ENCODE measurements at places on chromosomes 3 and 15.

GRCh38 chr3:61493339-61493738, 68.0 kb upstream of the PTPRG start:
- DNase-seq = no peak

GRCh38 chr3:107757140-107757539, 234.4 kb downstream of the BBX start:
- no peak for DNase-seq

- no peak for DNase-seq
Observed at GRCh38 chr3:176051766-176052165, 1145.5 kb downstream of the TBL1XR1 start.

GRCh38 chr3:19232566-19232965, 84.3 kb downstream of the KCNH8 start:
- no peak for DNase-seq

DNA sequence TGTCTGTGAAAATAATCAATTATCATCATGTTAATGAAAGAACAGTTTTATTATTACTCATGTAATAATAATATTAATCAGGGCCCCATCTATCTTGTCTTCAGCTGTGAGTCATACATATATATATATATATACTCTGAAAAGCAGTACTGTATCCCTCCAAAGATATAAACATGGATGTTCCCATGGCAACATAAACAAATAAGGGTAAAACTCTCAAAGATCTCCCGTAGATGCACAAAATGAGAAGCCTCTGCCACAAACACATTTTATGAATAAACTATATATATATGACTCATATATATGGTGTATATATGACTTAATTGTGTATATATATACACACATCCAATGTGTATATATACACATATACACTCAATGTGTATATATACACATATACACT, 163.8 kb upstream of the ARHGEF26 start:
- DNase-seq = no peak

DNA sequence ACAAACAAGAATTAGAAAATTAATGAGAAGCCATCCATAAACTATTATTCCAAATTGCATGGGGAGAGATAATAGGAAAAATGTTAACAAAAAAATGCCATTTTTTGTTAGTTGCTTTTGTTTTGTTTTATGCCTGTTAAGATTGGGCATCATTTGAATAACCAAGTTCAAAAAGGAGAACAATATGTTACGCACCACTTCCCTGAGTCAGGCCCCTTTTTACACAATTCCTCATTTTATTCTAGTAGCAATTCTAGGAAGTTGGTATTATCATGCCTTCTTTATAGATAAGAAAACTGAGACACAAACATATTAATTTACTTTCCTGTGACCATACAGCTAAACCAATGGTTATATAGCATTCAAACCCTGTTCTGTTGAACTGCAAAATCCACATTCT, 736.9 kb upstream of the CCDC54 start:
- no peak for DNase-seq

DNA sequence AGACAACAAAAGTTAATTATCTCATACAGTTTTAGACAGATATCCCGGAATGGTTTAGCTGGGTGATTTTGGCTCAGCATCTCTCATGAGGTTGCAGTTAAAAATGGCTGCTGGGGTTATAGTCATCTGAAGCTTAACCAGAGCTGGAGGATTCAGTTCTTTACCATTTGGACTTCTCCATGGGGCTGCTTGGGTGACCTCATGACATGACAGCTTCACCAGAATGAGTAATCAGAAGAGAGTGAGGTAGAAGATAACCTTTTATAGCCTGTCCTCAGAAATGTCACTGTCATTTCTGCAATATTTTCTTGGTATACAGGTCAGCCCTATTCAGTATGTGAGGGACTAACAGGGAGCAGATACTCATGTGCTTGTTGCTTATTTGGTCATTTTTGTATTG, 30.9 kb downstream of the TFG start:
- DNase-seq = no peak

GRCh38 chr3:184183679-184184078, 2.3 kb upstream of the ABCF3 start:
- no peak for DNase-seq

DNA sequence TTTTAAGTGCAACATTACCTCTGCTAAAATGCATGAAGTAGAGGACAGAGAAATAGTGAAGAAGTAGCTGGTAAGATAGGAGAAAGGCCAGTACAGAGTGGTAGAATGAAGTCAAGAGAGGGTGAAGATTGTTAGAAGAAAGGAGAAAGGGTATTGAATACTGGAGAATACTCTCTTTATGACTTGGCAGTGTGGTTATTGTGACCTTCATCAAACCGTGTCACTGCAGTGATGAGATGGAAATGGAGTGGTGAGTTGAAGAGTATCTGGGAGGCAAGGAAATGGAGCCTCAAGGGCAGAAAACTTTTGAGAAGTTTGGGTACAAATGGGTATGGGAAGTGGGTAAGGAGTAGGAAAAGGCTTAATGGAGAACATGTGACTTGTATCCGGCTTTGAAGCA, 24.7 kb downstream of the MINDY2 start:
- DNase-seq = no peak

- no peak for DNase-seq
Observed at GRCh38 chr15:99312228-99312627, 60.9 kb downstream of the LRRC28 start.

GRCh38 chr3:55486101-55486856, 827 bp downstream of the WNT5A start:
- no peak for DNase-seq

DNA sequence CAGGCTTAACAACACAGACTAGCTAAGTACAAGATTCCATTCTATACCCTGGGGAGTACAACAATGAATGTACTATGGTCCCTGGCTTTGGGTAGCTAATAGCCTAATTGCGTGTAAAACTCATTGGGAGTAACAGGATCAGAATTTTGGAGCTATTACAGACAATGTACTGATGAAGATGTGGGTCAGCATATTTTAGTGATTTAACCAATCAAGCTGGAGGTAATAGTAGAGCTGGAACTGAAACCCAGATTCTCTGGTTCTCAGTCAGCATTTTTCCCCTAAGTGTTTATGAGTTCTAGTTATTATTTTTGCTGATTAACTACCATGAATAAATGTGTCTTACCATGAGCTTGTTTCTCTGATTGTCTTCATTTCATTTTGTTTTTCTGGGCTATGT, 578.7 kb downstream of the NLGN1 start:
- DNase-seq = no peak

GRCh38 chr15:38536201-38536676, 28.4 kb downstream of the RASGRP1 start:
- DNase-seq = no peak

- DNase-seq = no peak
Observed at GRCh38 chr15:87267798-87268197, 988.7 kb downstream of the NTRK3 start.

DNA sequence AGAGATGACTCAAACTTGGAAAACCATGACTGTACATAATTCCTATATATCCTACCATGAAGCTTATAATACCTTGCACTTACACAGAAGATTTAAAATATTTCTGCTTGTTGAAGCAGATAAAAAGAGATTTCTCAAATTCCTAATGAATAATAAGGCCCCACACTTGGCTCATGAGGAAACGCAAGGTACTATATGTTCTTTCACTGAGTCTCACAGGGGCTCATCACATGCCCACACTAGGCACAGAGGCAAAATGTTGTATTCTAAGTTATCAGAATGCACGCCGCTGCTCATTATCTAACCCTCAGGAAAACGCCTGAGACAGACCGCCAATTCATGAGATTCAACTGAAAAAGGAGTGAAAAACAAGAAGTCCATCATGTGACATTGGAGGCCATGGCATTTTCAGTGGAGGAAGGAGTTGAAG, 5.6 kb downstream of the MYO1E start:
- DNase-seq = no peak

DNA sequence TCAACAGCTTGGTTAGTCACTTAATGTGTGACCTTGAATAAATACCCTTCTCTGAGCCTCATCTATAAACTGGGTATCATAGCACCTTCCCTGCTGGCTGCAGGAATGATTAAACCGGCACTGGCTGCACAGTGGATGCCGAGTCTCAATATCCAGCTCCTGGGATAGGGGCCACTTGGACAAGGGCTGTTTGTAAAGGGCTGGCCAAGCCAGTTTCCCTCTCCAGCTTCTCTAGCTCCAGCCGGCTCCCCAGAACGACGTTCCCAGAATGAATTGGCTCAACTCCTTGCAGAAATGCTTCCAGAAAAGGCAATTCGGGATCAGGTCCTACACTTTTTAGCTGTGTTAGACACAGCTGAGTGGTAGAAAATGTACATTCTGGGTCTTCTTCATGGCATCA, 58.8 kb downstream of the LSM3 start:
- no peak for DNase-seq

DNA sequence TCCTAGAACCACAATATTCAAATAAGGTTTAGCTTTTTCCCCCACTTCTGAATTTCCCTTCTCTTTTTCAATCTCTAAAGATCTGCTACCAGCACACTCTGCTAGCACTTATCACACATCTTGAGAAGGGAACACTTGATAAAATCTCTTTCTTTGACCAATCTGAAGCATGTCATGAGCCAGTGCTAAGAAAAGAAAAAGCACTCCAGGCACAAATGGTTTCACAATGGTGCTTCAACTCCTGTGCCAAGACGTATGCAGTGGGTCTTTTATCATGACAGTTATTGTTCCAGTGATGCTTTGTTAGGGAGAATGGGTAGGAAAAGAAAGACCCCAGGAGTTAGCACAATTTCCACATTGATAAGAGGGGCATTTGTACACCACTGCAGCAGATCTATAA, 248.4 kb downstream of the ZNF385D start:
- DNase-seq = no peak

- DNase-seq = no peak
Observed at GRCh38 chr3:186180151-186180550, 71.3 kb upstream of the ETV5 start.

DNA sequence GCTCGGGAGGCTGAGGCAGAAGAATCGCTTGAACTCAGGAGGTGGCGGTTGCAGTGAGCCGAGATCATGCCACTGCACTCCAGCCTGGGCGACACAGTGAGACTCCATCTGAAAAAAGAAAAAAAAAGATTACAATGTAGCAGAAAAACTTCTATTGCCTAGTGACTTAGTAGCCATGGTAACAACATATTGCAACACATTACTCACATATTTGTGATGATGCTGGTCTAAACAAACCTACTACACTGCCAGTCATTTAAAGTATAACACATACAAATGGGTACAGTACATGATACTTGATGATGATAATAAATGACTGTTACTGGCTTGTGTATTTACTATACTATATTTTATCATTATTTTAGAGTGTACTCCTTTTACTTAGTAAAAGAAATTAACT, 125.6 kb downstream of the PLOD2 start:
- DNase-seq = no peak

GRCh38 chr3:53571264-53571663, 76.9 kb downstream of the CACNA1D start:
- no peak for DNase-seq

DNA sequence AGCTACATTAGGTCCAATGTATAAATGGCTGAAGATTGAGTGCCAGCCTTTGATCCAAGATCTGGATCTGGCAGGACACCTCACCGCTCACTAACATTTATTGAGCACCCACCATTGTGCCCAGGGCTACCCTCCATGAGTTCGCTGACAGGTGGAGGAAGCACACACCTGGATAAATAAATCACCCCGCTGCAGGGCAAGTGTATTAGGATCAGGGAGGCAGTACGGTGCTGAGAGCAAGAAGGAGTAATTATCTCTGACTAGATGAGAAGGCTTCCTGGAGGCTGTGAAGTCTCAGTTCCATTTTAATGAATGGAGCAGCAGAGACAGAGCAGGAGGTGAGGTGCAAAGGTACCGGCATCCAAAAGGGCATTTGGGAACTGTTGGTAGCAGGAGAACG, 104.1 kb downstream of the LIPC start:
- no peak for DNase-seq

DNA sequence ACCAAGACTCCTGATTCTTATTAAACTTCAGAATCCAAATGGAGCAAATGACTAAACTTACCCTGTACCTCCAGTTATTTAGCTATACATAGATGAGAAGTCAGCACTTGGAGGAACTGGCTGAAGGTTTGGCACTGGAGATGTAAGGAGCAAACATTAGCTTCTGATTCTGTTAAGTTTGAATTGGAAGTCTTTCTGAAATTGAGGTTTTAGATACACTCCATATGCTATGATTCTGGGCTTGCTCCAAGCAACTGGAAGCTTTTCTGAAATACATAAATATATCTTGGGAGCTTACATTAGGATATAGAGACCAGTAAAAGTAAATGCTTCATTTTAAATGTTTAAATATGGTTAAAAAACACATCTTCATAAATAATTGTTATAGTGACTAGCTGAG, 333.7 kb downstream of the EPHA3 start:
- no peak for DNase-seq
